Left renal cortex interstitium (tissue), 4 donors: ENCODE measurements at places on chromosomes 13 and 19.

DNA sequence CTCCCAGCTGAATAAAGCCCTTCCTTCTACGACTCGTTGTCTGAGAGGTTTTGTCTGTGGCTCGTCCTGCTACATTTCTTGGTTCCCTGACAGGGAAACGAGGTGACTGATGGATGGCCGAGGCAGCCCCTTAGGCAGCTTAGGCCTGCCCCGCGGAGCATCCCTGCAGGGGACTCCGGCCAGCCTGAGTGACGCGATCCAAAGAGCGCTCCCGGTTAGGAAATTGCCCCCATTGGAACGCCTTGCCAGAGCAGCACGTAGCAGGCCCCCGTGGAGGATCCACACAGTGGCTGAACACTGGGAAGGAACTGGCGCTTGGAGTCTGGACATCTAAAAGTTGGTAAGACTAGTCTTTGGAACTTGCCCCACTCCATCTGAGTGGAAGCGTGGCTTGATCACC is 296.8 kb upstream of the SGCG start:
- no peak for DNase-seq

GRCh38 chr13:59979589-59979988 is 184.1 kb downstream of the DIAPH3 start:
- no peak for DNase-seq

- DNase-seq, result no peak
These were observed 751 bp downstream of the GRAMD1A start for GRCh38 chr19:35000647-35001501.

DNA sequence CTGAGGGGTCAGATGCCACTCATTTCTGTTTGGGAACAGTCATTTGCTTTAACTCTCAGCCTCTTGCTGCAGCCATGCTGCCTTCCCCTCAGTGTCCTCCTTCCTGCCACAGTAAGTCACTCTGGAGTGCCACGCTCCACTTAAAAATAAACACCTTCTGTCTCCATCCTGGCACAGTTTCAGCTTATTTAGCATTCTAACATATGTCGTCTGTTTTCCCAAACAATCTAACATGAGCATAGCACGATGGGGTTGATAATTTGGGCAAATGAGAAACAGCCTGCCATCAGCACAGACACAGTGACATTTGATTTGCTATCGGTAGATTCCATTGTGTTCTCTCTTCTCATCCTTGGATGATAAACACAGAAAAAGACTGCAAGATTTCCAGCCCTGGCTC is 768.6 kb downstream of the UQCRFS1 start:
- DNase-seq, result no peak

DNA sequence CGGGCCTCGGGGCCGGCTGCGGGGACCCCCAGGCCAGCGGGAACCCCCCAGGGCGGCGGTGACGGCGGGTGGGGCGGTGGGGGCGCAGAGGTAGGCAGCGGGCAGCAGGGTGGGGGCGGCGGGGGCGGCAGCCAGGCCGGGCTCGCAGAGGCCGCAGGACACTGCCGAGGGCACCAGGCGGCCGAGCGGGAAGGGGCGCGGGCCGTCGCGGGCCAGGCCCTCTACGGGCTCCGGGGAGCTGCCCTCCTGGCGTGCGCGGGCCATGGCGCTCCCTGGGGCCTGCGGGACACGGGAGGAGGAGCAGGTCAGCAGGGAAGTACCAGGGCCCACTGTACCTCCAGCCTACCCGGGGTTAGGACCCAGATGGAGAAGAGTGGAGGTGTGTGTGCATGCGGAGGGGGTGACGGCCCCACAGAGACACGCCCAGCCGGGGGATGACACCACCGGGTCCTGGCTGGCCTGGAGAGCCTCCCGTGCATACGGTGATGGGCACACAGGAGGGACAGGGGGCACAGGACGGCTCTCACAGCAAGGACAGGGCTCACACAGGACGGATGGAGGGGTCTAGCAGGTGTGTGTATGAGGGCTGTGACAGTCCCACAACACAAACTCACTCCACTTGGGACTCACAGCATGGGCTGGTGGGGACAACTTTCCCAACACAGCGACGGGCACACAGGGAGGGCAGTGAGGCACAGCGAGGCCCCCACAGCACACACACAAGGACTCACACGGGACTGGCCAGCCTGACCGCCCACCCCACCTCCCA is 2.6 kb downstream of the BBC3 start:
- DNase-seq, result no peak

GRCh38 chr13:33105387-33106005 is 89.3 kb downstream of the KL start:
- DNase-seq, result no peak

- DNase-seq, result no peak
These were observed 51.1 kb upstream of the CYP4F8 start for GRCh38 chr19:15563931-15564330.

DNA sequence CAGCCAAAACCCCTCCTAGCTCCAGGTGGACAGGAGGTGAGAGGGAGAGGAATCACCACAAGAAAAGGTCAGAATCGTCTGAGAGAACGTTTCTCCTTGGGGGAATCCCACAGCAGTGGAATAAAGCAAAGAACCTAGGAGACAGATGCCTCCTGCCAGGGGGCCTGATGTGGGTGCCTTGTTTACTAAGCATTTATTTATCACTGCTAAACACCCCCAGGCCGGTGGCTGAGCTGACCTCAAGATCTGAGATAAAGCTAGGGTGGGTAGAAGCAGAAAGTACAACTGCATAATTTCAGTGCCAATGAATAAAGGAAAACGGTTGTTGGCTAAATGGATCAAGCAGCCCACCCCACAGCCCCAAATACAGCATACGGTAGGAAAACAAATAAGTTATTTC is 33.9 kb upstream of the ATP11A start:
- DNase-seq, result no peak

DNA sequence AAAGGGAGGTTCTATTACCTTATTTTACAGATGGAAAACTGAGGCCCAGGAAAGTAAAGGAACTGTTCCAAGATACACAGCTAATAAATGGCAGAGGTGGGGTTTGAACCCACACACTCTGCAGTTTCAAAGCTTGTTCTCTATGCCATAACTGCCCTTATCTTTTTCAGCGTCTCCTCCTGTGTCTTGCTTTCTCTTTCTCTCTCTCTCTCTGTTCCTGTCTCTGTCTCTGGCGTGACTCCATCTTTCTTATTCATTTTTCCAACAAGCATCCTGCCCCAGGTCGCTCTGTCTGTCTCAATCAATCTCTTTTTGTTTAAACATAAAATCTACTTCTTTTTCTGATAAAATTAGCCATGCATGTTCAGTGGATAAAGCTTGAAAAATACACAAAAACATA is 3.2 kb upstream of the IFNL4 start:
- no peak for DNase-seq

DNA sequence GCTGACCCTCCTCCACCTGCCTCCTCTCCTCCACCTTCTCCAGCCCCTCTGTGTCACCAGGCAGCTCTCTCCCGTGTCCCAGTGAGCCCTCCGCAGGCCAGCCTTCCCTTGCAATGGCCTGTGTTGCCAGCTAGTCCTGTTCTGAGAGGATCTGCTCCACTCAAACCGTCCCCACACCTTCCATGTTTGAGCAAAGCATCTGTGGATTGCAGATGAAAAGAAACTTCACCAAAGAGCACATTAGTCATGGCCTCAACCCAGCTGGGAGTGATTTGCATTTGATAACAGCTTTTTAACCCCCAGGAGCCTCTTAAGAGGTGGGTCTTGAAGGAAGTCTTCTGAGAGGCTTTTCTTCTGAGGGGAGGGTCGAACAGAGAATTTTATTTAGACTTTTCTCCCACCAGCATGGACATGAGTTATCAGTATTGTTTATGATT is 72.8 kb downstream of the COL4A2 start:
- DNase-seq, result no peak

DNA sequence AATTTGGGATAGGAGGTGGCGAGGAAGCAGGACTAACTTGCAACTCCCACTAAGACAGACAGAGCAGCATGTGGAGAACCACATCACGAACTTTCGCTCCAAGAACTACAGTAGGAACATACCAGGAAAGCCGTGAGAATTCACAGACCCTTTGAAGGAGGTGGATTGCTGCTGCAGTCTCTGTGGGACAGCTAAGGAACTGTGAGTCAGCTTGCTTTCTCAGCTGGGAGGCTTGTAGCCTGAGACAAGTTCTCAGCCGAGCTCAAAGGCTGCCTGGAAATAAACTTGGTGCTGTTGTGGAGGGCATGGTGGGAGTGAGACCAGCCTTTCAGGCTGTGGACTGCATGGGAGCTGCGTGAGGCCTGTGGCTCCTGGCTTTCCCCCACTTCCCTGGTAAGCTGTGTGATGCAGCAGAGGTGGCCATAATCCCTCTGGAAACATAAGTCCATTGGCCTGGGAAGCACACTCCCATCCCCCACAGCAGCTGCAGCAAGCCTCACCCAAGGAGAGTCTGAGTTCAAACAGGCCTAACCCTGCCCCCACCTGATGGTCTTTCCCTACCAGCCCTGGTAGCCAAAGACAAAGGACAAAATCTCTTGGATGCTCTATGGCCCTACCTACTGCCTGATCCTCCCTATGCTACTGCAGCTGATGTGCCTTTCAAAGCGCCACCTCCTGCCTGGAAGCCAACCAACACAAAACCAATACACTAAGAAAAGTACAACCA is 441.1 kb upstream of the HTR2A start:
- DNase-seq, result no peak

DNA sequence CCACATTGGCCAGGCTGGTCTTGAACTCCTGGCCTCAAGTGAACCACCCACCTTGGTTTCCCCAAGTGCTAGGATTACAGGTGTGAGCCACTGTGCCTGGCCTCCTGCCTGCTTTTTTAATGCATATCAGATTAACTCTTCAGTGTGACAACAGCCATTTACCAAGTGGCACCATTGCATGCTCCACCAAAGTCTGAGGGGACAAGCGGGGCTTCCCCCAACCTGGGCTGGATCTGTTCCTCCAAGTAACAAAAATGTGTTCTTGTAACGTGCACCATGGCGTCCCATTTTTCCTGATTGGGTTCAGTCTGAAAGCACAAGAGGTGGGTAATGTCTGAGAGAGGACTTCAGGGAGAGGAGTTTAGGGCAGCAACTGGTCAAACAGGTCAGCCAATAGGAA is 77.8 kb downstream of the TEX29 start:
- no peak for DNase-seq

DNA sequence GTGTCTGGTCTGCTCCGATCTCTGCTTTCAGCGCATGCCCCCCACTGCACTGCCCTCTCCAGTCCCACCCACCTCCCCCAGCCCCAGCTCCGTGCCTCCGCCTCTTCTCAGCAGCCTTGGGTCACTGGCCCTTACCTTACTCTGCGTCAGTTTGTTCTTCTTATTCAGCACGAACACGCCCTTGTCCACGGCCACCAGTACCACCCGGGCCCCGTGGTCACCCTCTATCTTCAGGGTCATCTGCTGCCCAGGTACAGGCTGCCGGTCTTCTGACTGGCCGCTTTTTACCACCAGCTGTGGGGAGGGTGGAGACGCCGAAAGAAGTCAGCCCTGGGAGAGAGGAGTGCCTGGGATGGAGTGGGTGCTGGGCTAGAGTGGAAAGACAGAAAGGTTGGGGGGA is 10.9 kb downstream of the C3 start:
- DNase-seq, result no peak

DNA sequence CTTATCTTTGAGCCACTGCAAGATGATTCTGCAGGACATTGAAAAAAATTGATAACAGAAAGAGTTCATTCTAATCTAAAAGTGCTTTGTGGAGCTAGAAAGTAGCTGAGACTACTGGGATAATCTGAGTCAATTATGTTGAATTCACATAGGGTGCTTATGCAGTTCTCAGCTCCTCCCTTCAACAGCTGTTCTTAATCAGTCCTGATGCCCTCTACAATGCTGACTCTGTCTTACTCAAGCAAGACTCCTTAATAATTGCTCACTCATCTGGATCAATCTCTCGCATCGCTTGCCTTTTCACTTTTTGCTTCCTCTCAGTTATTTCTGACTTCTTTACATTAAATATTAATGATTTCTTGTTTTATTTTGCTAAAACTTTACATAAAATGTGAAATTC is 182.1 kb downstream of the PCDH17 start:
- DNase-seq, result no peak
